ELR (cell line): ENCODE measurements at places on chromosomes 7 and 10.

GRCh38 chr10:70969188-70969587 lies 80.8 kb upstream of the PCBD1 start:
- DNase-seq = no peak

GRCh38 chr7:53101026-53101425 lies 65.6 kb downstream of the POM121L12 start:
- DNase-seq = no peak

DNA sequence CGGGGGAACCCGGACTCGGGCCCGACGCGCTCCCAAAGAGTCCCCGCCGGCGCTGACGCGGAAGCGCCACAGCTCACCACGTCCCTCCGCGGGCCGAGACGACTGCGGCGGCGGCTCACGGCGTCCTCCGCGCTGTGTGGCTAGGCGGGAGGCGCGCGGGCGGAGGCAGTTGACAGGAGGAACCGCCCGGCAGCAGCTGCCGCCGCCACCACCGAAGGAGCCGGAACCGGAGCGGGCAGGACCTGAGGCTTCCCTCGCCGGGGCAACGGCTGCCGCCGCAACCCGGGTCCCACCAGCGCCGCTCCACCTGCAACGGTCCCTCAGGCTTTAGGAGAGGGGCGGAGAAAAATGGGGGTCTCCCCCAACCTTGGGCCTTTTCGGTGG lies 334 bp downstream of the ZNF800 start:
- peak; percentile 72 for DNase-seq

DNA sequence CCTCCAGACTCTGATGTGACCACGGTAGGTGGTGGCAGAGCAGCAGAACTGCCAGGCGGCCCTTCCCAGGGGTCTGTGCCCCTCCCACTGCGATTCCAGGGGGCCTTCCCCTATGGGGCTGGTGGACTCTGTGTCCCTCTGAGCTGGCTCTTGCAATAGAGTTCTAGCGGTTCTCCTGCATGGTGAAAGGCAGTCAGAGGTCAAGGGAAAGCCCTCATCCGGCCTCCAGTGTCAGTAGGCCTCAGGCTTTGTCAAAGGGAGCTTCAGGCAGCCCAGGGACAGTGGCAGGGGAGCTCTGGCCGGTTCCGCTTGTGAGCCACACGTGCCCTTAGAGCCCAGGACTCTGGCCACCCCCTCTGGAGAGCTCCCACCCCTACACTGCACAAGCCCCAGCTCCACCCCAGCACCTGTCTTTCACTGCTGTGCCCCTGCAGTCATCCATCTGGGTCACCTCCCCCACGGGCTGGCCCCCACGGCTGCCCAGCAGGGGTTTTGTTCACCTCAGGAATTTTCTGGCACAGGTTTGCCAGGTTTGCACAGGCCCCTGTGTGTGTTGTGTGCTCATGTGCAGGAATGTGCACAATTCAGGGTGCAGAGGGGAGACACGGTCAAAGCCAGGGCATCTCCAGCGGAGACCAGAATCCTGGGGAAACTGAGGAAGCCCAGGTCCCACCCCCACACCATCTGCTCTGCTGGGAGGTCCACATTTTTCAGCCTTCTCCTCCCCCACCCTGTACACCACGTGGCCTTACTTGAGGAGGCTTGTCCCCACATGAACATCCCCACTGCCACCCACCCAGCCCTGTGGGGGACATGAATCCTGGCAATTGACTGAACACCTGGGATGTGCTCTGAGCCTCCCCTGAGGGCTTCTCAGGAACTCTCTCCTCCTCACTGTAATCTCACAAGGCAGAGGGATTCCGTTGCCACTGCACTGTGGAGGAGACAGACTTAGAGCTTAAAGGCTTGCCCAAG lies 23.8 kb downstream of the C10orf105 start:
- no peak for DNase-seq

GRCh38 chr10:93541402-93542357 lies 24.8 kb upstream of the FFAR4 start:
- peak; percentile 64 for DNase-seq

DNA sequence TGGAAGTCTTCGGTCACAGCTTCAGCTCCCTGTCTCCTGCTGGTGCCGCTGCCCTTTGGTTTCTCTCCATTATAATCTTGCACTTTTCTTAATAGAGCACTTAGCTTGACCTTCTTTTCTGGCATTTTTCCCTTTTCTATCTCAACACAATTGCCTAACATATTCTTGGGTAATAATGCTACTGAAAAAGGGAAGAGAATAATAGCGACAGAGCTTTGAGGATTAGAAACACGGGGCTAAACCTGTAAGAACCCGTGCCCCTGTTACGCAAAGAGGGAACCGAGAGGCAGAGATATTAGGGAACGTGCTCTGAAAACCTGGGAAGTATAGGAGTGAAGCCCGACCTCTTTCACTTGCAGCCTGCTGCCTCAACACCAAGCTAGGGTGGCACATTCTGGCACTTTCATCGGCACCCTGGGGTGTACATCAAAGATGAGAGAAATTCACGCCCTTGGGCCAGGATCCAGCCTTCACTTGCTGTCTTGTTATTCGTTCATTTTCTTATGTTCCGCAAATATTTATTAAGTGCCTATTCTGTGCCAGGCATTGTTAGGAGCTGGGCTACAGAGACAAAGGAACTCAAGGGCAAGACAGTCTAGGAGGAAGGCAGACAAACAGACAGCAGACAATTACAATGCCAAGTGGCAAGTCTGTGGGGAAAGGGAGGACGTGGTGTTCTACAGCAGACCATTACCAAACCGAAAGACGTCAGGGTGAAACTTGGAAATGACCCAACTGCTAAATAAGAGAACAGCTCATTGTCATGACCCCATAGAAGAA lies 33.0 kb upstream of the GALNTL5 start:
- no peak for DNase-seq

GRCh38 chr10:74842301-74842954 lies 16.0 kb downstream of the KAT6B start:
- no peak for DNase-seq

- no peak for DNase-seq
These were observed 350.3 kb upstream of the TEX47 start for GRCh38 chr7:89145801-89146200.

GRCh38 chr7:101367676-101368075 lies 5.0 kb downstream of the COL26A1 start:
- no peak for DNase-seq

DNA sequence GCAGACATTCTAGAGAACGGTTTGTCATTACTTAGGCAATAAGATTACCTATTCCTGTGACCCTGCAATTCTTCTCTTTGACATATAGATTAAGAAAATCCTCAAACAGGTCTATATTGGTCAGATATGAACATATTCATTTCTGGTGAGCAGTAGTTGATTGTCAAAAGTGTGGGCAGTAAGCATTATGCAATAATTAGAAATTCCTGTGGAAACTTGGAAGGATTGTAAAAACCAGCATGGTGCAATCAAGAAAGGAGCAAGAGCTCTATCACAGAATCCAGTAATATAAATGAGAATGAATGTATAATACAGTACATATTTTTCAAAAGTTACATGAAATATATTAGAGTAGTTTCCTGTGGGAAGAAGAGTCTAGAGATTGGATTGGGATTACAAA lies 406.5 kb downstream of the SUGCT start:
- no peak for DNase-seq

DNA sequence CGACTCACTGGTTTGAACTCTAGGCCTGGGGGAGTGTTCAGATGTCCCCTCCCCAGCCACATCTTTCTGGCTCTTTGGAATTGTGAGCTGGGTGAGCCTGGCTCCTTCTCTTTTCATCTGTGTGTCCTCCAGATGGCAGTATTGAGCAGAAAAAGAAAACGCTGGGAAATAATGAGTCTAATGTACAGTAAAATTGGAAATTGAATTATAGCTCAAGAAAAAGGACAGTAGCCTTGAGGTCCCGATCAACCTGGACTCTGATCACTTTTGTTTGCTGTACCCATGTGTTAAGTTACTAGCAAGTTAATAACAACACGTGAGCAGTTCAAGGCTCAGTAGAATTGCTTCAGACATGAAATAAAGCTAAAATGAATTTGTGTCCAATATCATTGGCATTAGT lies 77.9 kb downstream of the SNX10 start:
- DNase-seq = peak; percentile 70
